ENCODE measurements at places on chromosomes 2 and 18.

GRCh38 chr2:133888107-133888506, 319.8 kb upstream of the NCKAP5 start:
- DNase-seq, result no peak

- peak; percentile 49 for DNase-seq
Observed at GRCh38 chr2:46644690-46645385, 165.5 kb downstream of the TMEM247 start.

- DNase-seq, result no peak
Observed at GRCh38 chr18:8397034-8397433, 212.2 kb upstream of the RAB12 start.

DNA sequence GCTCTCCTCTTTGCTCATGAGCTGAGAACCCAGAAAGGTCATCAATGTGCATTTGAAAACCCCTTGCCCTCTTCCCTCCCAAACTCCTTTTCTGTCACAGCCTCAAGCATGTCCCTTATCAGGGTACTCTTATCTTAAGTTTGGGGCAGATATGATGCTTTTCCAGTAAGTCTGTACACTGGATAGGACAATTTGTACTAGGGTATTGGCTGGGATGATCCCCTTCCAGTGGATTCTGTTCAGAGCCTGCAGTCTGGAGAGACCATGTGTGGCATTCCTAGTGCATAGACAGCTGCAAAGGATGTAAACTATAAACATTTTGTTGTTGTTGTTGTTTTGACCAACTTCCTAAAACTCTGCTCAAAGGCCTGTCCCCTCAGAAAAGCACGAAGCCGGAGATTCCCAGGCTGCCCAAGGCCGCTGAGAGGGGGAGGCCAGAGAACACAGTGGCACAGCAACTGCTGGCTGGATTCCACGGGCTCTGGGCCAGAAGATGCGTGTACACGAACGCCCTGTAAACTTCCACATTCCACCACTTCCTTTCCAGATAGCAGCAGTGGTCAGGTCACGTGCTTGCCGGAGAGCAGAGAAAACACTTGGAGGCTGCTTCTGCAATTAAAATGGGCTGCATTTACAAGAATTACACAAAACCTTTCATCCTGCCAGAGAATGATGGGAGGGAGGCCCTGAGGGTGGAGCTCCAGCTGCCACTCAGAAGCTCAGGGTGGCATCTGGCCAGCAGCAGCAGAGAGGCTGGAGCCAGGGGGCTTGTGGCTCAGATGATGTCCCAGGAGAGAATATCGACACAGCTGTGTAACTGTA, 42.1 kb downstream of the BMP10 start:
- peak; percentile 54 for DNase-seq

- no peak for DNase-seq
Observed at GRCh38 chr2:5951471-5951870, 259.3 kb downstream of the SOX11 start.

GRCh38 chr2:69359371-69359770, 27.7 kb downstream of the GFPT1 start:
- DNase-seq, result no peak

GRCh38 chr2:7685342-7686015, 768.3 kb downstream of the RNF144A start:
- no peak for DNase-seq

- no peak for DNase-seq
Observed at GRCh38 chr2:131493199-131493968, 1.2 kb upstream of the MZT2A start.

- DNase-seq, result no peak
Observed at GRCh38 chr2:123935405-123935804, 89.7 kb upstream of the CNTNAP5 start.

- no peak for DNase-seq
Observed at GRCh38 chr2:64023485-64024258, 4.4 kb upstream of the VPS54 start.

All from epithelial cell of prostate (primary cell).